Midbrain (tissue), 1 donor: ENCODE measurements at places on chromosomes 5 and 9.

DNA sequence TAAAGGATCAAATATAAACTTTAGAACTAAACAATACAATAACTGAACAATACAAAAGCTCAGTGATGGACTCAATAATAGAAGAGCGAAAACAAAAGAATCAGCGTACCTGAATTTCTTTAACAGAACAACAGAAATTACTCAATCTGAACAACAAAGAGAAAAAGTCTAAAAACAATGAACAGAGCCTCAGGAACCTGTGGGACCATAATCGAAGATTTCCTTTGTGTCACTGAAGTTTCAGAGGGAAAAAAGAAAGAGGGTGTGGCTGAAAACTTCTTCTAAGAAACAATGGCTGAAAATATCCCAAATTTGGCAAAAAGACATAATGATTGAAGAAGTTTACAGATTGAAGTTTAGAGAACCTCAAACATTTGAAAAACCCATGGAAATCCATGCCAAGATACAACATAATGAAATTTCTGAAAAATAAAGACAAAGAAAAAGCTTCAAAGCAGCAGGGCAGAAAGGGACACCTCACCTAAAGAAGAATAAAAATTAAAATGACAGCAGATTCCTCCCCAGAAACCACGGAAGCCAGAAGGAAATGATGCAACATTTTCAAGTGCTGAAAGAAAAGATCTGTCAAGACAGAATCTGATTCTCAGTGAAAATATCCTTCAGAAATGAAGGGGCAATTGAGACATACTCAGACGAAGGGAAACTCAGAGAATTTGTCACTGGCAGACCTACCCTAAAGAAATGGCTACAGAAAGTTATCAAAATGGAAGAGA lies 288.8 kb downstream of the ARL15 start:
- DNase-seq: no peak

DNA sequence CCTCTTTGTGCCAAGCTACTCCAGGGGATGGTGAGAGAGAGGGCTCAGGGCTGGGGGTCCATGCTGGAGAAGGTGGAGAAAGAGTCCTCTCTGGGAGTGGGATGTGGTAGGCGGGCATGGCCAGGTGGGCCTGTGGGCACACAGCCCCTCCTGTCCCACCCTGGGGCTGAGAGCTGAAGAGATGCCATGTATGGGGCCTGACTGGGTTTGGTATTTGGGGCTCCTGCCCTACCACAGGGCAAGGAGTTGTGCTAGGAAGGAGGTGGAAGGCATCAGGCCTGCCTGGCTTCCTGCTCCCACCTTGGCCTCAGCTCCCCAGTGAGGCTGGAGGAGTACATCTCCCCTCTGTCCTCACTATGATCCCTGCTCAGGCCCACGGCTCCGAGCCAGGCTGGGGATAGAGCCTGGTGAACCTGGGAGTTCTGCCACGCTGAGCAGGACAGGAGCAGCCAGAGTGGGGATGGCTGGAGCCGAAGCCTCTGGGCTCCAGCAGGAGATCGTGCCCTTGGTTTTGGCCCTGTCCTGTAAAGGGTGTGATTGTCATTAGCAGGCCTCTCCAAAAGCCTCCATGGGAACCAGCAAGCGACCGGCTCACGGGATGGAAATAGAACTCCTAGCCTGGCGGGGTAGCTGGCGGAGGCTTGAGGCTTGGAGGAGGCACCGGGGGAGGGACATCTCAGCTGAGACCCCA lies 75.5 kb downstream of the CACNA1B start:
- no peak for DNase-seq

DNA sequence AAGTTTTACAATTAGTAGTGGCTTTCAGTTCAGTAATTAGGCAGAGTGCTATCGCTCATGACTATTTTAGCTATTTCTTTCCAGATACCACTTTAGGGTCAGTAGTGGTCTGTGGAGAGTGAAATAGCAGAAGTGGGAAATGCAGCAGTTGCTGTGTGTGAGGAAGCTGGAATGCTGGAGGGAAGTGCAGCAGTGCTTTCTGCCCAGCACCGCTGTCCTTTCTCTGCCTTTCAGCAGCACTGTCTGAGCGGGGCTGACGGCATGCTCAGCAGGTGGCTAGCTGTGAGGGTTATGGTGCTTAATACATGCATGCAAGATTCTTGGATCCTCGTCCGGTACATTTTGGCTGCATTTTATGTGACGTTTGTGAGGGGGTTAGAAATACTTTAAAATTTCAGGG lies 213.9 kb downstream of the PBX3 start:
- peak; percentile 14 for DNase-seq

- no peak for DNase-seq
Observed at GRCh38 chr9:104914466-104914865, 13.5 kb downstream of the ABCA1 start.

DNA sequence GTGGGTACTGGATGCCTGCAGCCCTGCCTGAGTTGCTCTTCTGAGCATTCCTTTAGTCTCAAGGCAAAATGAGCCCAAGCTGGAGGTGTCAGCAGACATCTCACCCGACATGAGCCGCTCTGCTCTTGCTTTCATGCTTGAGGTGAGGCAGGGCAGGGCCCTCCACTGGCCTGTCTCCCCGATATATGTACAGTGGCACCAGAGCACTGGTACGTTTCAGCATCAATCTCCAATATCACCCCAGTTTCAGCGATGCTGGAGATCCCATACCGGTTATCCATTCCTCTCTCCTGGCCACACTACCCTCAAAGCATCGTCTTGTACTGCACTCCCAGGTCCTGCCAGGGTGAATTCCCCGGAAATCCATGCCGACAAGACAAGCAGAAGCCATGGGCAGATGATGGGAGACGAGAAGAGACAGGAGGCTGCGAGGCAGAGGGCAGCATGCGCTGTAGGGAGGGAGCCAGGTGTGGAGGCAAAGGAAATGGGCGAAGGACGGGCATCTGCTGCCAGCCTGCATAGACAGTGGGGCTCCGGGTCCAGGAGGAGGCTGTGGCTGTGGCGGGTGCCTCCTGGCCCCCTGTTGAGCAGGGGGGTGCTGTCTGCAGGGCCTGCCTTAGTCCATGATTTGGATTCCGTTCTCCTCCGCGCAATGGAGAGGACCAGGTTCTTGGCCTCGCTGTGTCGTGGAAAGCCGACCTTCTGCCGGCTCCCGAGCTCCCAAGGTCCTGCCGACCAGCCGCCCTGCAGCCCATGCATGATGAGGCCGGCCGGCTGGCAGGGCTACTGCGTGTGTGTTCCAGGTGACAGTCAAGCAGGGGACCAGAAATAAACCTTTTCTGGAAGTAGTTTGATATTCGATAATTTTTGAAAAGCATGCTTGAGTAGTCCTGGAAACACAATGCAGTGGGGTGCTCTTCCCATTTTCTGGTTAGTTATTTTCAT lies 152.2 kb upstream of the IRX2 start:
- DNase-seq: no peak

- DNase-seq: no peak
Observed at GRCh38 chr5:106127985-106128384, 1542.8 kb downstream of the EFNA5 start.

DNA sequence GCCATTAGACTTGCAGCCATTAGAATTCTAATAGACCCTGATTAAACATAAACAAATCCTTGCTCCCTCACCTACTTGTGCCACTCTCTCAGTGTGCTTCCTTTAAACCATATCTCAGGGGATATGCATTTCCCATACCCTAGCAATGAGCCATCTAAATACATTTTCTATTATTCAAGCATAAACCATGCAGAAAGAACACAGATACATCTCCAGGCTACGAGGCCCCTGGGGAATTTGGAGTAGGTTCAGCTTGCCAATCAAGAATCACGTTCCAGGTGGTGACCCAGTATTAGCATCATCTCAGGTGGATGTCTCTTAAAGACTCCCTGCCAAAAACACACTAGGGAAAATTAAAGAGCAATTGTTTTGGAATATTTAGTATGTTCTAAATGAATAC lies 93.0 kb upstream of the CCL21 start:
- DNase-seq: no peak

- DNase-seq: peak; percentile 25
Observed at GRCh38 chr5:172901012-172901780, 58.0 kb upstream of the RPL26L1 start.

- DNase-seq: no peak
Observed at GRCh38 chr9:136940526-136941230, 3.9 kb downstream of the FBXW5 start.

DNA sequence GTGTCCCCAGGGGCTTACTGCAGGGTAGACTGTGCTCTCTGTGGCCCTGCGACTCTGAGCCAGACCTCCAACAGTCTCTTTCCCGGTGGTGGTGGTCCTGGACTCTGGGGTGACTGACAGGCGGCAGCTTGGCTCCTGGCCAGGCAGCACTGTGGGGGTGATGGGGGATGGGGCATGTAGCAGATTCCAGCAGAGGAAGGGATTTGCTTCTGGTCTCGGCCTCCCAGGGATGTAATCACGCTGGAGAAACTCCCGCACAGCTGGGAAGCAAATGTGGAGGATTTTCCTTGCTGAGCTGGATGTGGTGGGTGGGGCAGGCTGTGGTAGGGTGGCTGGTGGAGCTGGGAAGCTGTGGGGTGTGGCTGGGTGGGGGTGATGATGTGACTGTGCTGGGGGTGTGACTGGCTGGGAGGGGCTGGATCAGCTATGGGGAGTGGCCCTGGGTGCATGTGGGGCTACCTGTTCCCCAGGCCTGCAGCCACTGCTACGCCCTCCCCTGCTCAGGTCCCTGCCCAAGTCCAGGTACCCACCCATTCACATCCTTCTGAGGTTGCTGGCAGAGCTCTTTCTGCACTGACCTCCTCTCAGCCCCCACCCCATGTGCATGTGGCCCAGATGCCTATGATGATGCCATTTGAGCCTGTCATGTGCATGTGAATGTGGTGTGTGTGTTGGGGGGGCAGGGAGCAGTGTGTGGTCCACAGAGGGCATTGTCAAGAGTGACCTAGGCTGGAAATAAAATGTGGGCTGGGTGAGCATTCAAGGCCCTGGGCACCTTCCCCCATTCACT lies 3.8 kb downstream of the NDST1 start:
- no peak for DNase-seq

DNA sequence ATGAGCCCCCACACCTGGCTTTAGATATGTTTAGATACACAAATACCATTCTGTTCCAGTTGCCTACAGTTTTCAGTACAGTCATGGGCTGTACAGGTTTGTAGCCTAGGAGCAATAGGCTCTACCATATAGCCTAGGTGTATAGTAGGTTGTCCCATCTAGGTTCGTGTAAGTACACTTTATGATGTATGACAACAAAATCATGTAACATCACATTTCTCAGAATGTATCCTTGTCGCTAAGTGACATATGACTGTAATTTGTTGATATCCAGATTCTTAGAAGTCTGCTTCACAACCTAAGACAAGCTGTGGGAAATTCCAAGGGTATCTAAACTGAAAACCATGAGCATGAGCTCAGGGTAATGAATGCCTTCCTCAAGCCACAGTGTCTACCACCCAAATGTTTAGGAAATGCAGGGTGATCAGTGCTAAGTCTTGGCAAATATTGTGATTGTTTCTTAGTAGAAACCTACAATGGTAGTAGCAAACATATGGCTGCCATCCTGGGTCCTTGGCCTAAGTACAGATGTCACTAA lies 8.4 kb downstream of the ECM2 start:
- no peak for DNase-seq

DNA sequence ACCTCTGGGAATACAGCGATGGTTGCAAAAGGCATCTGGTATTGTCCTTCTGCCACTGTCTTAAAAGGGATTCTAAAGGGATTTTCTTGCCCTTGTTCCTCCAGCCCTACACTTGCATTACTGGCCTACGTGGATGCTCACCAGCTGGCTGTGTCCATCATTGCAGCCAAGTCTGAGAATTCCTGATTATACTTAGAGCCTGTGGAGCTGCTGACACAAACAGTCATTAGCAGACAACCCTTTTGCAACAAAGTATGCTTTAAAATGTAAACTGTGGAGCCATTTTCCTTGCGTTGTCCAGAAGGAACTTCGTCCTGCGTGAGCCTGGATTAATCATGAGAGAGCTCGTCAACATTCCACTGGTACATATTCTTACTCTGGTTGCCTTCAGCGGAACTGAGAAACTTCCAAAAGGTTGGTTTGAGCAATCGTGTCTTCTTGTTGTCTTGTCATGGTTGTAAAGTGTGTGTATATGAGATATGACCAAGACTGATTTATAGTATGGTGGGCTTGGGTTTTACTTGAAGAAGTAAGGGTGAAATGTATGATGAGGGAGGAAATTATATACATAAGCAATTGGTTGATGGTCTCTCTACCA lies at the start of gene MUSK:
Gene MUSK, plus strand, starts transcription at position 222 of the 598 bp plus-strand sequence. Its CDS starts 114 bp downstream, at position 336.
- DNase-seq: no peak

DNA sequence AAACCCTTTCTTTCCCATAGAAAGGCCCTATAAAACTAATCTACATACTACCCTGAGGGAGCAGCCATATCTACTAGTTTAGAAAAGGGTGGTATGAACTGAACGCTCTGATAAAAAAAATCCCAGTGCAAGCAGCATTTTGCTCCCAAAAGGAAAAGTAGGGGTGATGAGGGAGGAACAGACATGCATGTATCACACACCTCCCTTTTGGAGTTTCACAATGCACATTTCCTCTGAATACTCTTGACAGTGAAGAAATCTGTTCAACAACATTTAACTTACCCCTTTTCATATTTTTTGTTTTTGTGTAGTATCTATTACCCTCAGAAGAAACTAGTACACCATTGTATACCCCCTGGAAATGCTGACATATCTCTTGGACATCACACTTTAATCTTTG lies 411.4 kb downstream of the MAT2B start:
- DNase-seq: no peak

GRCh38 chr9:130288926-130289690 lies 23.5 kb downstream of the HMCN2 start:
- DNase-seq: no peak

- DNase-seq: no peak
Observed at GRCh38 chr5:40762705-40763104, 6.9 kb upstream of the TTC33 start.

DNA sequence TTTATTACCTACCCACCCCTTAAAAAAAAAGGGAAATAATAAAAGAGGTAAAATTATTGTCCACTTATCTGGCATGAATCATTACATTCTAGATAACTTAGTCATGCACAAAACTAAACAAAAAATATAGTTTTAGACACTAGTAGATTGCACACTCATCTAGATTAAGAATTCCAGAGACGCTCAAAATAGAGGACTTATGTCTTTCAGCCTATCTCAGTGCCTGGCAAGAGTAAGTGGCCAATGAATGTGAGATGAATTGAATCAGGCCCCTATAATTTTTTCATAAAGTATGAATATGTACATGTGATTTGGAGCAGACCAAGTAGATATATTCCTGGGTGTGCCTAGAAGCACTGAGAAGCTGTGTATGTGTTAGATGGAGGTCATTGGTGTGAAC lies 2.0 kb upstream of the RXFP3 start:
- no peak for DNase-seq

GRCh38 chr9:23769307-23769935 lies 56.6 kb downstream of the ELAVL2 start:
- DNase-seq: no peak
